HCT116 (cell line): ENCODE measurements at places on chromosomes 3 and 15. TPM values are rescaled to one million over a fixed set of nuclear protein-coding genes. Genes with fewer than 3 reads are reported as not detected.

DNA sequence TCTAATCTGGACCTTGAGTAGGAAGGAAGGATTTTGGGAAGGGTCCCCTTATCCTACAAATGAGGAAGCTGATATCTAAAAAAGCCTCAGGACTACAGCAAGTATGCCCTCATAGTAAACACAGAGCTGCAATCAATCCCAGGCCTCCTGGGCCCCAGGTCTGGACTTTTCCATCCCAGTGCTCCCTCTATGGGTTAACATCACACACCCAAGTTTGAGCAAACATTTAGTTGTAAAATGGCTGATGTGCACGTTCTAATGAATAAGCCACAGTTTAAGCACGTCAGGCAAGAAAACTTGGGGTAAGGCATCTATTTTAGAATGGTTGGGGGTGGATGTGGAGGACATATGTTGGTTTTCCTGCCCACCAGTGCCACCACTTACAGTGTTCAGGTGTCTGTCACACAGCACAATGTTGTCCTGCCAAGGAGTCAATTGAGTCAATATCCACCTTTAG, 44.3 kb upstream of the UBE2E1 start:
- peak; percentile 44 for DNase-seq
- no peaks in the 10 kb centered on the region for H3K36me3 ChIP-seq
- no peak overlapping the region for H3K27ac ChIP-seq
- no peak overlapping the region for H3K4me3 ChIP-seq

GRCh38 chr3:24220859-24221657, 273.6 kb downstream of the THRB start:
- no peak overlapping the region for H3K4me3 ChIP-seq
- no peaks in the 10 kb centered on the region for H3K36me3 ChIP-seq
- H3K4me1 ChIP-seq: peaks cover 3% of the 10 kb centered on the region; the same call in 1 of the 2 replicates
- no peak for DNase-seq
- H3K27me3 ChIP-seq: no peaks in the 10 kb centered on the region
- H3K27ac ChIP-seq: no peak overlapping the region

The SPINK8 gene
- not detected for total RNA-seq

The PPP2R3A gene
- total RNA-seq: 6.1 TPM

DNA sequence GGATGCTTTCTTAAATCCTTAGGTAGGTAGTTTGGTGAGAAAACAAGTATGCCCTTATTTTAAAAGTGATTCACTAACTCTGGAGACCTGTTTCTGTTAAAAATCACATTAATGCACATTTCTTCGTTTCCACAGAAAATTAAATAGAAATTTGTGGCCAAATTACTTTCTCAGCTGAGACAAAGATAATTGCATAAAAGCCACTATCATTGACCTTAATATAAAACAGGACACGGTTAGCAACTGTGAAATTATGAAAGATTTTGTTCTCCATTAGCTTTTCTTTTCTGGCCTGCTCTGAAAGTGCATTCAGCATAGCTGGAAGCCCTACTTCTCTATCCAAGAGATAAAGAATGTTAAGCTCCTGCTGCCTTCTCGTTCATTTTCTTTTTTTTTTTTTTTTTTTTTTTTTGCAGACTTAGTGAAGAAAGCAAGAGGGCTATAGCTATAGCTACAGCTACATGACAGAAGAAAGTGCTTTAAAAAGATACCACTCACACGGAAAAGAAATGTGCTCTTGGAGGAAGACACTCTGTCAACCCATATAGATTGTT, 576.9 kb downstream of the OTOL1 start:
- no peak for DNase-seq
- no peak overlapping the region for H3K27ac ChIP-seq
- no peaks in the 10 kb centered on the region for H3K36me3 ChIP-seq
- H3K27me3 ChIP-seq: no peaks in the 10 kb centered on the region
- no peaks in the 10 kb centered on the region for H3K4me1 ChIP-seq

The SOX2 gene
- total RNA-seq: 0.15 TPM

GRCh38 chr3:105014631-105015030, 352.1 kb upstream of the ALCAM start:
- no peaks in the 10 kb centered on the region for H3K36me3 ChIP-seq
- no peak overlapping the region for H3K4me3 ChIP-seq
- no peaks in the 10 kb centered on the region for H3K27me3 ChIP-seq
- DNase-seq: no peak
- H3K4me1 ChIP-seq: no peaks in the 10 kb centered on the region
- no peak overlapping the region for H3K27ac ChIP-seq

The CPEB1 gene
- not detected for total RNA-seq

GRCh38 chr15:31271224-31271635, 55.4 kb upstream of the KLF13 start:
- no peak overlapping the region for H3K27ac ChIP-seq
- no peaks in the 10 kb centered on the region for H3K4me1 ChIP-seq
- no peaks in the 10 kb centered on the region for H3K36me3 ChIP-seq
- no peak overlapping the region for H3K4me3 ChIP-seq
- H3K27me3 ChIP-seq: no peaks in the 10 kb centered on the region

GRCh38 chr3:87206070-87206469, 21.0 kb upstream of the CHMP2B start:
- H3K4me1 ChIP-seq: peaks cover 28% of the 10 kb centered on the region
- no peak overlapping the region for H3K27ac ChIP-seq
- no peaks in the 10 kb centered on the region for H3K36me3 ChIP-seq

The MCTP2 gene
- 12.9 TPM for total RNA-seq

The VEPH1 gene
- 4.9 TPM for total RNA-seq

- no peak overlapping the region for H3K27ac ChIP-seq
- H3K4me1 ChIP-seq: no peaks in the 10 kb centered on the region
- H3K36me3 ChIP-seq: no peaks in the 10 kb centered on the region
- DNase-seq: no peak
These were observed 35.3 kb upstream of the PPP2R3A start for GRCh38 chr3:135930255-135930654.

GRCh38 chr15:101608201-101608600, 44.0 kb downstream of the TM2D3 start:
- no peak overlapping the region for H3K27ac ChIP-seq
- H3K36me3 ChIP-seq: no peaks in the 10 kb centered on the region
- DNase-seq: no peak
- no peaks in the 10 kb centered on the region for H3K27me3 ChIP-seq
- no peak overlapping the region for H3K4me3 ChIP-seq

DNA sequence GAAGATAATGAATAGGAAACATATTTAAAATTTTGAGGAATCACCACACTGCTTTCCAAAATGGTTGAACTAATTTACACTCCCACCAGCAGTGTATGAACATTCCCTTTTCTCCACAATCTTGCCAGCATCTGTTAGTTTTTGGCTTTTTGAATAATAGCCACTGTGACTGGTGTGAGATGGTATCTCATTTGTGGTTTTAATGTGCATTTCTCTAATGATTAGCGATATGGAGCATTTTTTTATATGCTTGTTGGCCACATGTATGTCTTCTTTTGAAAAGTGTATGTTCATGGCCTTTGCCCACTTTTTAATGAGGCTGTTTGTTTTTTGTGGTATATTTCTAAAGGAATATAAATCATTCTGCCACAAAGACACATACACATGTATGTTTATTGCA, 166.3 kb downstream of the NECTIN3 start:
- H3K27me3 ChIP-seq: no peaks in the 10 kb centered on the region
- no peak for DNase-seq
- no peak overlapping the region for H3K4me3 ChIP-seq
- H3K27ac ChIP-seq: no peak overlapping the region
- H3K4me1 ChIP-seq: no peaks in the 10 kb centered on the region

DNA sequence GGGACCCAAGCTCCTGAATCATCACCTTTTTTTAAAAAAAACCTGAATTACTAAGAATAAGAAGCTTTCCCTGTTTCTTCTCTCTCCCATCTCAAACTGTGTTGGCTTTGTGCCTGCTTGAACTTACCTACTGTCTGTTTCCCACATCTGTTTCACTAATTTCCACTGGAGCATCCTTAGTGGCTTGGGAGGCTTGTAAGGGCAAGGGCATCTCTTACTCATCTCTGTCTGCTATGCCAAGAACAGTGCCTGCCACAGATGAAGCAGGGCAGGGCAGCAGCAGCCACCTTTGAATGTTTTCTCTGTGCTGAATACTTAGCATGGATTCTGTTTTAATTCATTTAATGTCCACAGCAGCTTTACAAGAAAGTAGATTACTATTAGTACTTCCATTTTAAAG, 42.3 kb downstream of the SNRK start:
- H3K27ac ChIP-seq: no peak overlapping the region
- no peaks in the 10 kb centered on the region for H3K36me3 ChIP-seq
- H3K4me3 ChIP-seq: no peak overlapping the region
- no peak for DNase-seq
- peaks cover 2% of the 10 kb centered on the region; the same call in 1 of the 2 replicates for H3K4me1 ChIP-seq

- H3K27me3 ChIP-seq: no peaks in the 10 kb centered on the region
- no peak overlapping the region for H3K4me3 ChIP-seq
- no peaks in the 10 kb centered on the region for H3K4me1 ChIP-seq
- no peak overlapping the region for H3K27ac ChIP-seq
These were observed 14.5 kb downstream of the GOLIM4 start for GRCh38 chr3:168081171-168081771.

DNA sequence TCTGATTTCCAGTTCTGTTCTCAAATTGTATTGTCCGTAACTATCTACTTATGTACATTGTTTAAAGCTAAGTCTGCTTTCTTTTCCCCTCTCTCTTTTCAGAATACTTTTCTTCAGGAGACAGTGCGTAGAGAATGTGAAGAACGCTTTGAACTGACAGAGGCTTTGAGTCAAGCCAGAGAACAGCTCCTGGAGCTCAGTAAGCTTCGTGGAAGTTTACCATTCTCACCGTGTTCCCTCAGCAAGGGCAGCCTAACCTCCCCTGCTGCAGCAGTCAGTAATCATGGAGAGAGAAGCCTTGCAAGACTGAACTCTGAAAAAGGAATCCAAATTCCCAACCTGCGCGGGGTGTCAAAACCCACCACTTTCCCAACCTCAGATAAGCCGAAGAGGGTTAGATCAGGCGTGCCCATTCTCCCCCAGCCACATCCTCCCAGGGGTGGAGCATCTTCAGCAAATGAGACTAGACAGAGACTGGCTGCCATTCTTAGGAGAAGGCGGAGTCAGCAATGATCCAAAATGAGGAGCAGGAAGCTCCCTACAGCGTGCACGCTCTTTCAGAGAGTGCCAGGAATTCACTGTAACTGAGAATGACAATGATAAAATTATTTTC, 114.6 kb downstream of the CCNL1 start:
- DNase-seq: no peak
- no peaks in the 10 kb centered on the region for H3K36me3 ChIP-seq
- no peak overlapping the region for H3K27ac ChIP-seq
- no peaks in the 10 kb centered on the region for H3K27me3 ChIP-seq
- H3K4me3 ChIP-seq: no peak overlapping the region

DNA sequence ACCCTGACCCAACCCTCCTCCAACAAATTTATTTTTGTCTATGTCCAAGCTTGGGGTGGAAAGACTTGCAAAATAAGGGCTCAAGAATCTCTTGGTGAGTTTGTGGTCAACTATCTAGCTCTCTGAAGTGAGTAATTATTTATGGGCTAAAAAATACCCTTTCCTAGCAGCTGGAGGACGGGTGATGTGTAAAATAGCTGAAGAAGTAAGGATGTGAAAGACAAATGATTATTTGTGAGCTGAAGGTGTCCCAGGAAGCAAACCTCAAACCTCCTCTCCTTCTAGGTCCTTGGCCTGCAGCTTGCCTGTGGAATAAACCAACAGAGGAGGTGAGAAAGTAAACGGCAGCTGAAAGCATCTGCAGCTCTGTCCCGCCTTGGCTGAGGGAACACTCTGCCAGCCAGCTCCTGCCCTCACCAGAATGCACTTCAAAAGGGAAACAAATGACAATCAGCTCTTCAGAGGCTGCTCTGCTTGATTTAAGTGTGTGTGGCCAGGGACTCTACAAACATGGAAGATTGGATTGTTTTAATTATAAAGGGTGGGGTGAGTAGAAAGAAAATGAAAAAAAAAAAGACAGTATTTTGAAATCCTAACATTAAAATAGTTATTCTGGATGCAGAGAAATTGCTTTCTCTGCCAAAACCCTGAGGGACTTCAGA, 60.3 kb downstream of the TM4SF4 start:
- no peaks in the 10 kb centered on the region for H3K36me3 ChIP-seq
- H3K27me3 ChIP-seq: no peaks in the 10 kb centered on the region
- DNase-seq: no peak
- no peak overlapping the region for H3K4me3 ChIP-seq
- H3K4me1 ChIP-seq: peaks cover 4% of the 10 kb centered on the region; the same call in 1 of the 2 replicates

GRCh38 chr3:71421820-71422566, 161.5 kb downstream of the FOXP1 start:
- no peaks in the 10 kb centered on the region for H3K36me3 ChIP-seq
- no peaks in the 10 kb centered on the region for H3K4me1 ChIP-seq
- H3K27me3 ChIP-seq: no peaks in the 10 kb centered on the region
- no peak overlapping the region for H3K4me3 ChIP-seq

- H3K27me3 ChIP-seq: no peaks in the 10 kb centered on the region
- DNase-seq: no peak
- H3K27ac ChIP-seq: no peak overlapping the region
- no peak overlapping the region for H3K4me3 ChIP-seq
These were observed 270.2 kb downstream of the CADM2 start for GRCh38 chr3:85228966-85229365.

The FRMD5 gene
- 27.2 TPM for total RNA-seq

GRCh38 chr3:139978966-139979365, 44.0 kb downstream of the CLSTN2 start:
- DNase-seq: no peak
- no peak overlapping the region for H3K4me3 ChIP-seq
- no peak overlapping the region for H3K27ac ChIP-seq
- no peaks in the 10 kb centered on the region for H3K36me3 ChIP-seq
- H3K27me3 ChIP-seq: peaks cover 43% of the 10 kb centered on the region
- H3K4me1 ChIP-seq: no peaks in the 10 kb centered on the region

DNA sequence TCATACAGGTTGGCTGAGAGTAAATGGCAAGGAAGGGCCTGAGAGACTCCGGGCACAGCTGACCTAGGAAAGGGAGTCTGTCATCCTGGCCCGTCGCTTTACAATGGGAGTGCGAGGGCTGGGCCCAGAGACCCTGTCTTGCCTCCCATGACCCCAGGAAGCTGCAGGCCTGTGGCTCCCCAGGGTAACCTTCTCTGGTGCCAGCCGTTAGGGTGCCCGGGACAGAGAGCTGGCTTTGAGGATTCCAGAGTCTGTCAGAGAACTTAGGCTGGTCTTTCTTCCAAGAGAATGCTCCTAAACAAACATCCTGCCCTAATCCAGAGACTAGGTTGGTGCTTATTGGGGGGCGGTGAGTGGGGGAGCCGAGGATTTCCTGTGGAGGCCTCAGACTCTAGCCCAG, 18.5 kb downstream of the ZNF710 start:
- H3K27ac ChIP-seq: no peak overlapping the region
- no peak overlapping the region for H3K4me3 ChIP-seq
- H3K4me1 ChIP-seq: peaks cover 11% of the 10 kb centered on the region
- no peaks in the 10 kb centered on the region for H3K36me3 ChIP-seq

DNA sequence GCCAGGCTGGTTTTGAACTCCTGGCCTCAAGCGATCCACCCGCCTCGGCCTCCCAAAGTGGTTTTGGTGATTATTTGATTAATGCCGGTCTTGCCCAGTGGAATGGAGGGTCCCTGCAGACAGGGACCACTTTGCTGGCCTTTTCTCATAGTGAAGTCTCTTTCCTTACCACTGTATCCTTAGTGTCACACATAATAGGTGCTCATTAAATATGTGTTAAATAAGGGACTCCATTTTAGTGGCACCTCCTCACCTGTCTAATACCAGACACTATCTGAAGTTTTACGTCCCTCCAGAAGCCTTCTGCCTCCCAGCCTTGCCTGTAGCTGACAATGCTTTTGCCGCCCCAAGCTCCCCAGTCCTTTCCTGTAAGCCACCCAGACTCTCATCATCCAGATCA, 91.3 kb downstream of the AAGAB start:
- DNase-seq: no peak
- H3K4me3 ChIP-seq: no peak overlapping the region
- no peak overlapping the region for H3K27ac ChIP-seq
- H3K36me3 ChIP-seq: peaks cover 33% of the 10 kb centered on the region
- peaks cover 79% of the 10 kb centered on the region for H3K4me1 ChIP-seq

The SLC25A36 gene
- total RNA-seq: 81.2 TPM

The FMN1 gene
- 0.39 TPM for total RNA-seq

The SERPINI2 gene
- total RNA-seq: 0.27 TPM
